ENCODE measurements at places on chromosomes 7 and 10.
A peak's percentile ranks its signal among the peaks of the same experiment; 100 is the strongest.

DNA sequence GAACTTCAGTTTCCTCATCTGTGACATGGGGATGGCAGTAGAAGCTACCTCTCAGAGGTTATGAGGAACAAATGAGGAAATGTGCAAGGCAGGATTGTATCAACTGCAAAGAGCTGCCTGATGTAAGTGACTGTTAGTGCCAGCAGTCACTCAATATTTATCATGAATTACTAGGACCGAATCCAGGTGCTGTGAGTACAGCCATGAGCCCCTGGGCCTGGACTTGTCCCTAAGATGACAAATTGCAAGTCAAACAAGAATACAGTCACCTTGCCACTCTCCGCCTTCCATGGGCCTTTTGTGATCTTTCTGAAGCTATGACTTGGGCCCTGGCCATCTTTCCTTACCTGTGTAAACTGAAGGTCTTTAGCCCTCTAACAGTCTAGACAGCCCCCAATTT is 27.7 kb upstream of the TLX1 start:
- no peak for DNase-seq

DNA sequence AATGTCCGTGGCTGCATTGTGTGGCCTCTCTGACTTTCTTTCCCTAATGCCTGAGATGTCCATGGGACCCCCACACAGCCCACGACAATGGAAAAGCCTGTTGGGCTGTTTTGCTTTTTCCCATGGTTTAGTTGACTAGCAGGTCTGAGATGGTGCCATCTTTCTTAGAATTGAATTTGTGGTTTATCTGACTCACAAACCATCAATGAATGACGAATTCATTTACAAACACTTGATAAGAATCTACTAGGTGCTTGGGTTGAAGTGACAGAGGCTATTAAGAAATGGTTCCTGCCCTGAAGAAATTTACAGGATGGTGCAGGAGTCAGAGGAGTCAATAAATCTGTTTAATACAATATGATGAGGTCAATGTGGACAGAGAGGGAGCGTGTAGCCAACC is 75.4 kb downstream of the OTUD1 start:
- DNase-seq, result no peak

DNA sequence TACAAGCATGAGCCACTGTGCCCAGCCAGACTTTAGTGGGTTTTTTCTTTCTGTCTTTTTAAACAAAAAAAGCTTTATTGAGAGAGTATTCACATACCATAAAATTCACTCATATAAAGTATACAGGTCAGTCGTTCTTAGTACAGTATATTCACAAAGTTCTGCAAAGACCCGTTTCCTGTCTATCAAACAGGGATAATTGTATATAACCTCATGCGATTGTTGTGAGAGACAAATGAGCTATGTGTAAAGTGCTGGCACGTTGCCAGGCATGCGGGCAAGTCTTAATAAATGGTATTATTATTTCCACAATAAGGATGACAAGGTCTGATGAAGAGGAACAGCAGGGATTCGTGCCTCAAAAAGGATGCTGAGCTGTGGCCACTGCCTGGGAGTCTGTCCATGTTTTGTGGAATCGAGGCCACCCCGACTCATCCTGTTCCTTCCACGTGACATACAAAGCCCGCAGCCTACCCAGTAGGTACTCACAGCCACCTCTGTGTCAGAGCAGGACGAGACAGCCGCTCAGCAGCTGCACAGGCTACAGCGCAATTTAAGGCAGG is 51.6 kb downstream of the SMKR1 start:
- DNase-seq, result peak; percentile 55

- DNase-seq, result no peak
Observed at GRCh38 chr7:66899552-66900280, 21.3 kb upstream of the TMEM248 start.

- DNase-seq, result no peak
Observed at GRCh38 chr10:68101066-68101465, 8.2 kb upstream of the MYPN start.

DNA sequence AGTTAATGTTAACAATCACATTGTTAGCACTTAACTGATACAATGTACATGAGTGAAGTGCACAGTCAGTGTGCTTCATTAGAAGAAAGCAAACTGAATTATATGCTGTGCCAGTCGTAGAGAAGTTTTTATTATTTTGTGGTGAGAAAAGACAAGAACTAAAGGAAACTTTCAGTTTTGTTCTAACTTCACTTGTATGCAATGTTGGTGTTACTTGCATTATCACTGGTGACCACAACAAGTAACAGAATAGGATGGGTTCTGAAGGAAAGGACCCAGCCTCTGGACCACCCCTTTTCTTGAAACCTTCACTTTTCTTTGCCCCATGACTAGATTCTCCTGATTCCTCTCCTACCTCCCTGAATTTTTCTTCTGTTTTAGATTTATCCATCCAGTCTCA is 123.3 kb upstream of the GAD2 start:
- no peak for DNase-seq

GRCh38 chr10:95121904-95122303 is 52.6 kb upstream of the CYP2C8 start:
- DNase-seq, result no peak

GRCh38 chr7:44515590-44516268 is 25.3 kb upstream of the NUDCD3 start:
- no peak for DNase-seq

DNA sequence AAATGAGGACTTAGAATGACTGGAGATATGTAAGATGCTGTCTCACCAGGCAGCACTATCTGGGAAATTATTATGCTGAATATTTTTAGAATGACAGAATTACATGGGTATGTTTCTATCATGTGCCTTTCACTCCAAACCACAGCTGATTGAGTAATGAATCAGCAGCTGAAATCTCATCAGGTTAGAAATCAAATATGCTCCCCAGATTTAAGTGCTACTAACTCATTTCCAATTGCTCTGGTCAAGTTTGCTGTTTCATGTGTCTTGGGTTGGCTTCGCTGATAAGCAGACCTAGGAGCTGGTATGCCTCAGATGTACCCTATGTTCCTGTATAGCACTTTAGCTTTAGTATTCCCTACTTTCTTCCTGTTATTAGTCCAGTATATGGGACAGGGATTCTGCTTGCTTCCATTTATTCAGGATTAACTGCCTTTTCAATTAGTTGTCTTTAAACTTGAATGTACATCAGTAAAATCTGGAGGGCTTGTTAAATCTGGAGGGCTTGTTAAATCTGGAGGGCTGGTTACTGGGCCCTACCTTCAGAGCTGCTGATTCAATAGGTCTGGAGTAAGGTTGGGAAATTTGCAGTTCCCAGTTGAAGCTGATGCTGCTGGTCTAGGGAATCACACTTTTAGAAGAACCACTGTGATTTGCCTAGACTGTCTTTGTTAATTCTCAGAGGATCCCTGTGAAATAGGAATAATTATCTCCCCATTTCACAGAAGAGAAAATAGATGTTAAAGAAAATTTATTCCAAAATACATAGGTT is 172.9 kb downstream of the DKK1 start:
- no peak for DNase-seq

DNA sequence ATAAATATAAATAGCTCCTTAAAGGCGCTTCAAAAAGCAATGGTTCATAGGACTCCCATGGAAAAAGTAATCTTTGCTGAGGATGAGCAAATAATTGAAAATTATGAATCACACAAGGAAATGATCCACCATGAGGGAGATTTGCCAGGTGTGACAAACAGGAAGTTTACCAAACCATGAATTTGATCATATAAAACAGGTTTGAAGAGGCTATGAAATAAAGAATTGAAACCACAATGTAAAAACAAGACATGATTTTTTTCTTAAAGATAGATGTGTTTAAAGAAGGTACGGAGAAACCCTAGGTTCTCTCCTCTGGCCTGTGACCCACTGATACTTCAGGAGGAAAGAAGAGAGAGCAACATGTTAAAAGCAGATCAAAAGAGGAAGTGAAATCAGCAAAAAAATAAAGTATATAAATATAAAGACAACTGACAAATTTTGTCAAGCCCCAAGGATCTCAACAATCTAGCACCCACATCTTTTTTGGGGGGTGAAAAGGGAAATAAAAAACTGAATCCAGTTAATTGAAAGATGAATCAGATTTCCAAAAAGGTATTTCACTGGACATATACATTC is 111.3 kb upstream of the ASAH2 start:
- DNase-seq, result no peak

DNA sequence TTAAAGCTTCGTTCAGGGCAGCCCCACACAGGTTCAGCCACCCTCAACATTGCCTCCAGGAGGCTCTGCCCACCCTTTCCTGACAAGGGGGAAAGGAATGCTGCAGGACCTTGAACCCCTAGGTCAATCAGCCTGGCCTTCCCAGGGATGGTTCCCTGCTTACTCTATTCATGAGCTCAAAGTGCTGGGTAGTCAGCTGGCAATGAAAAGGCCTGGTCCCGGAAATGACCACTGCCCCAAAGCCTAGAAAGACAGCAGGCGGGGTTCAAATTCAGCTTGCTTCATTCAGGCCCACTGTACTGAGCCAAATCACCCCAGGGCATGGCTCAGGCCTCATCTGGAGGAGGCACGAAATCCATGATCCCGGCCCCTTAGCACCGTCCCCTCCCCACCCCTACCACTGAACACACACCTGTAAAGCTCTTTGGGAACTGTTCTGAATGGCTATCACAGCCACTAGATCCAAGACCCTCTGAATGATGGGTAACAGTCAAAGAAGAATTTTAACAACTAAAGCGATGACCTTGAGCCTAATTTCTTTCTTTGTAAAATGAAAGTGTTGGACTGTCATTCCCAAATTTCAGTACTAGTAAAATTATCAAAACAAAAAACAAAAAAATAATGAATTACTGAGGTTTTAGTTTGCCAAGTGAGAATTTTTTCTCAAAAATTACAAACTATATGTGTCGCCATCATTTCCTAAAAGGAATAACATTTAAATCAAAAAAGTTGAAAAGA is 1.0 kb downstream of the URGCP start:
- no peak for DNase-seq
